Astrocyte of the spinal cord (primary cell): ENCODE measurements at places on chromosomes 7 and 10.

GRCh38 chr10:62446627-62447026 is 72.5 kb downstream of the ZNF365 start:
- no peak for DNase-seq

DNA sequence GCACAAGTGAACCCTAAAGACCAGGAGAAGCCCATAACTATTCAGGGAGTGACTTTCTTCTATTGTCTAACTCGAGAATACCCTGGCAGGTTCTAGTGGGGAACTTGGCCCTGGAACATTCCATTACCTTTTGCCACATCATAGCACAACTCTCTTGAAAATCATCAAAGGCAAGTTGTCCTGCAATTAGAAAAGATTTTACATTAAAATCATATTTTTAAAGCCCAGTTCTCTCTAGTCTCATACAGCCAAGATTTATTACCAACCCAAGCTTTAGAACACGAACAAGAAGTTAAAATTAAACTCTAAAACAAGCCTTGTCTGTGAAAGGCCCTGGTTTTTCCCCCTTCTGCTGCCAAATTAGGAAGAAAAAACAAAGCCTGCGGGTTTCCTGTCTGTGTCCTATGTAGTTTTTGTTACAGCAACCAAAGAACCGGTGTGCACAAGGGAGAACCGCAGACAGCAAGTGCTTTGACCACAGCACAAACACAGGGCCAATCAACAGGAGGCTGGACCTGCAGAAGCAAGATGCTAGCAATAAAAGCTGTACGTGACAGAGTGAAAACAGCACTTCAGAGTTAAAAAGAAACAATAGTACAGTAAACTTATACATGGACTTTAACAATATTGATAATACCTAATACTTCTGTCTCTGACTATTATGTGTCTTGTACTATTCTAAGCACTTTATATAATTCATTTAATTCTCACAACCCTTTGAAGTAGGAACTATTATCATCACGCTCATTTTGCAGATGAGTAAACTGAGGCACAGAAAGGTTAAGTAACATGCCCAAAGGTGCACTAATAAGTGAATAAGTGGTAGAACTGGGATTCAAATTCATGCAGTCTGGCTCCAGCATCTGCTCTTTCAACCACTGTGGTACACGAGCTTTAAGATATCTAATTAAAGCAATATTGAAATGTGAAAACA is 65.8 kb downstream of the STK17A start:
- peak; percentile 95 for DNase-seq

- no peak for DNase-seq
Measured at GRCh38 chr7:17402628-17403278, 104.3 kb downstream of the AHR start.

DNA sequence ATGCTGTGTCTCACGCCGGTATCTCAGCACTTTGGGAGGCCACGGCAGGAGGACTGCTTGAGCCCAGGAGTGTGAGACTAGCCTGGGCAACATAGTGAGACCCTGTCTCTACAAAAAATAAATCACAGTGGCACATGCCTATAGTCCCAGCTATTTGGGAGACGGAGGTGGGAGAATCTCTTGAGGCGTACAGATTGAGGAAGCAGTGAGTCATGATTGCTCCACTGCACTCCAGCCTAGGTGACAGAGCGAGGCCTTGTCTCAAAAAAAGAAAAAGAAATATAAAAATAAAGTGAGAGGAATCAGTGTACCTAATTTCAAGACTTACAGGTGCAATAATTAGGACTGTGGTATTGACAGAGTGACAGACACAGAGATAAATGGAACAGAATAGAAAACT is 23.9 kb downstream of the SLC25A40 start:
- no peak for DNase-seq

DNA sequence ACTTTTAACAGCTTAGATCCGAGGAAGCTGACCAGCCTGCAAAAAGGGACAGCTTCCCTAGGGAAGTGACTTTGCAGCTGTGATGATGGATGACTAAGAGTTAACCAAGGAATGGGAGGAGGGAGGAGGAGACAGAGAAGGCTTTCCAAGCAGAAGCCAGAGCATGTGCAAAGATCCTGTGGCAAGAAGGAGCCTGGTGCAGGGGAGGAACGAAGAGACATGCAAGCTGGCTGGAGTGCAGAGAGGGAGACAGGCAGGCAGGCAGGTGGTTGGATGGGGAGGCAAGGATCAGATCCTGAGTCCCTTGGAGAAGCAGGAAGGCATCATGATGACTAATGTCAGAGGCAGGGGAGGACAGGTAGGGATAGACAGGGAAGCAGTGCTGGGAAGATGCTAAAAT is 148.8 kb downstream of the PFKFB3 start:
- DNase-seq = no peak

GRCh38 chr7:7977774-7978173 is 9.2 kb downstream of the GLCCI1 start:
- peak; percentile 50 for DNase-seq

- no peak for DNase-seq
Measured at GRCh38 chr10:29202386-29202940, 86.4 kb upstream of the LYZL1 start.

DNA sequence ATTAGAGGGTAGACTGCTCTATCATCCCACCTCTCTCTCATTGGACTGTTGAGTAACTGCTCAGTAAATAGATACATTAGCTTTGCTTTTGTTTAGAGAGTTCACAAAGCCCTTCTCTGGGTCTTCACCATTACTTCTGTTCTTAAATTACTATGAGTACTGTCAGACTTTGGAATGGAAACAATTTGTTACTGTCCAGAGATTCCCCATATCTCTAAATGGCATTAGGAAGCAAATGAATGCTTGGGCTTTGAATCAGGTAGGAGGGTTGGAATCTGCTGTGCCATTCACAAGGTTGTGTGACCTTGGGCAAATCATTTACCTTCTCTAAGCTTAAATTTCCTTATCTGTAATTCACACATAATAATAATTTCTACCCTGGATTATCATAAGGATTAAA is 541.0 kb upstream of the FZD8 start:
- DNase-seq = no peak

GRCh38 chr7:75795831-75796285 is 17.7 kb downstream of the CCL24 start:
- DNase-seq = no peak

GRCh38 chr10:15690031-15690430 is 29.7 kb downstream of the ITGA8 start:
- no peak for DNase-seq

DNA sequence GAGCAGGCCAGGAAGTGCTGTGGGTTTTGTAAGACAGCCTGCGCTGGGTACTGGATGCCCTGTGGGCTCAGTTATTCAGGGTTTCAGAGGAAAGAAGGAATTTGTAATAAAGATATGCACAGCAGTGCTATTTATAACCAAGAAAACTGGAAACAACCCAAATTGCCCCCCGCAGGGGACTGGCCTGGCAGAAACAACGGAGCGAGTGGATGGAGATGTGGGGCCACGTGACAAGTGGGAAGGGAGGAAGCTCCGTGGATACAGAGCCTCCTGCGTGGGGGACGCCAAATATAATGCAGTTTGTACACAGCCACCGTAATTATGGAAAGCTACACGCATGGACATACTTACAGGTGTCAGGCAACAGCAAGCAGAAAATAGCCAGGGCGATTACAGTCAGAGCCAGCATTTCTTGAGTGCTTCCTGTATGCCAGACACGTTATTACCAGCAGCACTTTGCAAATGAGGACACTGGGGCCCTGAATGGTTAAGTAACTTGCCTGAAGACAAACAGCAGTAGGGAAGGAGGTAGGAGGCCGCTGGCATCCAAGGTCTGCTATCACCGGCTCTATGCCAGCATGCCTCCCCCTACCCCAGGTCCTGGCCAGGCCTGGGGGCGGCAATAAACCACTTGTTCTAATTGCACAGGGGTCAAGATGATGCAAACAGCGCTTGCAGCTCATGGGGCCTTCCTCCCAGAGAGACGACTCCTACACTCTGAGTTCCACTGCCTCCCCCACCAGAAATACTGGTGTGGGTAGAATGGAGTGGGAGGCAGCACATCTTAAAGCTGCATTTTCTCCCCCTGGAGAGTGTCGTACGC is 8.7 kb upstream of the CAMK2B start:
- peak; percentile 42 for DNase-seq

DNA sequence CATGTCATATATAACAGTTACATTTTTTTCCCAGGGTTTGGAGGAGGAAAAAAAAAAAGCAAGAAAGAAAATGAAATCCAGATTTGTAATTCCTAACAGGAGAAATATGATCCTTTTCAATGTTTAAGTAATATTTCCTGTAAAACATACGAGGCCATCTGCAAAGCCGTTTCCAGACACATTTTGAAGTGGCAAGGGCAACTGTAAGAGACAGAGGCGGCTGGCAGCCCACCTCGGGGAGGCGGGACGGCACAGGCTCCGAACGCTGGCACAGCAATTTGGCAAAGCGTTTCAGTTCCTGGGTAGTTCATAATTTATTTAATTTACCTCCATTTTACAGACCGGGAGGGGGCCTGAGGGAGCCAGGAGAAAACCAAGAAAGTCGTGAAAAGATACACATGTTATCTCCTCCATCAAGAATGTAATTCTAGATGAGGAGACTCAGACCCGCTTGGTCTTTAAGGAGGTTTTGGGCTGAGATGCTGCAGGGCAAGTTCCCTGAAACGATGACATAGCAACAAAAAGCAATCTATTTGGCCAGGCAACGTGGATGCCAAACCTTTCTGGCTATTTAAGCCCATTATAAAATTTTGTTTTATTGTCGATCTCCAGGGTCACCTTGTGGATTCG is 448.5 kb upstream of the MKI67 start:
- DNase-seq = no peak

DNA sequence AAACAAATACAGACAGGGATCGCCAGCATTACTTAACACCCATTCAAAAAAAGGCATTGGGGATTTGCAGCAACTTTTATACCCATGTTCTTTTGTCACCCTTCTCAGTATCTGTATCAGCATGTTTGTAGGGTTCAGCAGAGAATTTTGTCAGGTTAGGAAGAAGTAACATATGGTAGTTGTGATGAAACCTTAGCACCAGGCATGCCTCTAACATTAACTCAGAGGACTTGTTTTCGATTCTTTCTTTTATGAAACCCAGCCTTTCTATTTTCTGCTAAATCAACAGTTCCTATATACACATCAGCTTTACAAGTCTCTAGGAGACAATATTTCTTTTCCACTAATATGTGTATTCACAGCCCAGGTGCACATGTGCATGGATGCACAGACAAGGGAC is 22.4 kb upstream of the HDAC9 start:
- DNase-seq = no peak

DNA sequence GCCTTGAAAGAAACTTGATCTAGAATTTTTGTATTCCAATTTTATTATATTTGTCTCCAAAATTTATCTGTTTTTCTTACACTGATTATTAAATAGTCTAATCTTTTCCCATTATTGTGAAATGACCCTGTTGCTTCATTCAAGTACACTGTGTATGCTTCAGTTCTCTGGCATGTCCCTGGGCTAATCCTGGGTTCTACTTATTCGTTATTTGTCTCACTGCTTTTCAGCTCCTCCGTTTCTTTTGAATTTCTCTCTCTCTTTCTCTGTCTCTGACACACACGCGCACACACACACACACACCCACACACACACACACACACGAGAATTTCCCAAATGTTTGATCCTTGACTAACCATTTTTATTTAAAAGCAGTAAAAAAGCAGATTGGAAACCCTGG is 768.6 kb downstream of the NRG3 start:
- DNase-seq = no peak

- no peak for DNase-seq
Measured at GRCh38 chr7:128105228-128106022, 74.2 kb upstream of the LRRC4 start.

DNA sequence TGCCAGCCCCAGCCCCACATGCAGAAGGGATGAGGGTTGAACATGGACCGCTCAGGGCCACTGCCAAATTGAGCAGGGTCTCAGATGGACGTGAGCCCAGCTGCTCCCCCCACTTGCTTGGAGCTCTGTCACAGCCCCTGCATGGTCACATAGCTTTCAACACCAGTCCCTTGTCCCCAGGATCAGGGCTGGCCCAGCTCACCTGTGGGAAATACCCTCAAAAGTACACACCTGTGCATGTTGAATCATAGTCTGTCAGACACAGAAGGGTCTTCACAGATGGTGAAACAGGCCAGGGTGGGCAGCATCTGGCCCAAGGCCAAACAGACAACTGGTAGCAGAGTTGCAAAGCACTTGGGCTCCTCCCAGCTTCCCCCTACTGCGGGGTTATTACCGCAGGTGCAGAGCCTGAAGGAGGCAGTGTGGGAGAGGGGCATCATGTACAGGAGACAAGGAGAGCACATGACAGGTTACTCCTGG is 77.6 kb upstream of the UNC5B start:
- no peak for DNase-seq

- no peak for DNase-seq
Measured at GRCh38 chr7:44114586-44115310, 8.6 kb downstream of the POLD2 start.

DNA sequence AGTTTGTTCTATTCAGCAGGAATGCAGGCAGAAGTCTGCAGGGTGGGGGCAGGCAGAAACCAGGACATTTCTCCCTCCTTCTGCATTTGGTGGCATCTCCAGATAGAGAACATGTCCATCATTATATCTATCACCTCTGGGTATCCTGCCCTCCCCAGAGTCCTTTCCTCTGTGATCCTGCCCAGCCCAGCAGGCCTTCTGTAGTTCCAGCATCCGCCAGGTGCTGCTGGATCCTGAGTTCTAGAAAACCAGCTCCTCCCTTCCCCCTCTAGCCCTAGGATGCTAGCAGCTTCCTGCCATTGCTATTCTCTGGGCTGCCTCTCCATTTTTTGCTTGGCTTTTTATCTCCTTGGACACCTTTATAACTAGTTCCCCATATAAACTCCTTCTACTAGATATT is 180.3 kb downstream of the KCNMA1 start:
- DNase-seq = no peak

- no peak for DNase-seq
Measured at GRCh38 chr7:99383791-99384370, 9.4 kb downstream of the ARPC1B start.

DNA sequence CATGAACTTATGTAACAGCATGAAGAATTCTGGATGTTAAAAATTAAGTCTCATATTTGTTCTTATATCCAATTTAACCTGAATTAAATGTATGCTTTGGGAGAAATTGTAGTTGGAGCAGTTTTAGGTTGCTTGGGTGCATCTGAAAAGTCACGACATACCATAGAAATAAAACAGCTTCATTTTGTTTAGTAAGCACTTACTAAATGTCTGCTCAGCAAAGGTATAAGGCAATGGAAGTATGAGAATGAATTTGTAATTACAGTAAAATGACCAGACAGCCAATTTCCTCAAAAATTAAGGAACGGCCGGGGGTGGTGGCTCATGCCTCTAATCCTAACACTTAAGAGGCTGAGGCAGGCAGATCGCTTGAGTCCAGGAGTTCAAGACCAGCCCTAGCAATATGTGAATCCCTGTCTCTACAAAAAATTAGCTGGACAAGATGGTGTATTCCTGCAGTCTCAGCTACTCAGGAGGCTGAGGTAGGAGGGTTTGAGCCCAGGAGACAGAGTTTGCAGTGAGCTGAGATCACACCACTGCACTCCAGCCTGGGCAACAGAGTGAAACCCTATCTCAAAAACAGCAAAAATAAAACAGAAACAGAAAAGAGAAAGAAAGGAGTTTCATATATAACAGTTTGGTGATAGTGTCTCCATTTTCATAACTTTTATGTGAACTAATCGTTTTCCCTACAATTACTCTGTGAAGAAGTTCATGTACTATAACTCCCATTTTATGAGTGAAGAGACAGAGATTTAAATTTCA is 47.2 kb upstream of the KLF6 start:
- DNase-seq = no peak

GRCh38 chr7:108282427-108282996 is 152.4 kb upstream of the LAMB4 start:
- DNase-seq = no peak
